ENCODE measurements at places on chromosomes 13 and 19.

GRCh38 chr13:99124794-99125316 lies 75.8 kb upstream of the UBAC2 start:
- DNase-seq: no peak

GRCh38 chr19:3455960-3456601 lies 24.2 kb downstream of the SMIM24 start:
- no peak for DNase-seq

DNA sequence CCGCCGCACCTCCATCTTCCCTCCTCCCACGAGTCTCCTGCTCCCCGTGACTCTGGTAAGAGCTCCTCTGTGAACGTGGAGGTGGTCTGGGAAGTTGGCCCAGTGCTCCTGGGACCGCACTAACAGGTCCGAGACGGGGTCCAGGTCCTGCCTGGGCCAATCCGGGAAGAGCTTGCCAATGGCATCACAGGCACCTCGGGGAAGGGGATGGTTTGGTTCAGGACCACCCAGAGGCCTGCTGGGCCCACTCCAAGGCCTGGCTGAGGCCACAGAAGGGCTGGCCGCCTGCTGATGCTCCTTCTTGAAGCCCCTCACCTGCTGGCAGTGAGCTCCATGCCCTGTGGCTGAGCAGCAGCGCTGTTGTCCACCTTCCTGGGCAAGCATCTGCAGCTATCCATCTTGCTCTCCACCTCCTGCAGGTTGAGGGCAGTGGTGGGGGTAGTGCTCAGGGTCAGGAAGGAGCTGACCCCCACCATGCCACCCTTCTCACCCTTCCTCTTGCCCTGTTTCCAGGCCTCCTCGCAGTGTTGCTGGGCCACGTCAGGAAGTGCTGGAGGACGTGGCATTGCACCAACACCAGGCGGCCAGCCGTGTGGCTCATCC lies 41.2 kb upstream of the TPM4 start:
- no peak for DNase-seq

GRCh38 chr13:29859971-29860370 lies 9.6 kb upstream of the UBL3 start:
- DNase-seq: no peak

- no peak for DNase-seq
Observed at GRCh38 chr13:40484974-40485373, 181.5 kb downstream of the FOXO1 start.

DNA sequence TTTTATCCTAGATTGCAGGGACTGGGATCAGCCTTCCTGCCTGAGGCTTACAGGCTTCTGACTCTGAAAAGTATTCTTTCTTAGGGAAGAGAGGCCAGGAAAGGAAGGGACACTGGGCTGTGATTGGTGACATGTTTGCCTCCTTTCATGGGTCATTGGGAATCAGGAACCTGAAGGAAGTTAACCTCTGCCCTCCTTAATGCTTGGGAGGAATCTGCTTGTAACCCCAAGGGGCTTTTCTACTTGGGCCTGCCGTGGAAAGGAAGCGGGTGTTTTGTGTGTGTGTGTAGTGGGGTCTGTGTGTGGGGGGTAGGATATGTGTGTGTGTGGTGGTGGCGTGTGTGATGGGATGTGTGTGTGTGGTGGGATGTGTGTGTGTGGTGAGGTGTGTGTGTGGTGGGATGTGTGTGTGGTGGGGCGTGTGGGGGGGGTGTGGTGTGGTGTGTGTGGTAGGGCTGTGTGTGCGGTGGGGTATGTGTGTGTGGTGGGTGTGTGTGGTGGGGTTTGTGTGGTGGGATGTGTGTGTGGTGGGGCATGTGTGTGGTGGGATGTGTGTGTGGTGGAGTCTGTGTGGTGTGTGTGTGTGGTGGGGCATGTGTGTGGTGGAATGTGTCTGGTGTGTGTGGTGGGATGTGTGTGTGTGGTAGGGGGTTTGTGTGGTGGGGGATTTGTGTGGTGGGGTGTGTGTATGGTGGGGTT lies 41.3 kb upstream of the NPAS1 start:
- DNase-seq: peak; percentile 59

DNA sequence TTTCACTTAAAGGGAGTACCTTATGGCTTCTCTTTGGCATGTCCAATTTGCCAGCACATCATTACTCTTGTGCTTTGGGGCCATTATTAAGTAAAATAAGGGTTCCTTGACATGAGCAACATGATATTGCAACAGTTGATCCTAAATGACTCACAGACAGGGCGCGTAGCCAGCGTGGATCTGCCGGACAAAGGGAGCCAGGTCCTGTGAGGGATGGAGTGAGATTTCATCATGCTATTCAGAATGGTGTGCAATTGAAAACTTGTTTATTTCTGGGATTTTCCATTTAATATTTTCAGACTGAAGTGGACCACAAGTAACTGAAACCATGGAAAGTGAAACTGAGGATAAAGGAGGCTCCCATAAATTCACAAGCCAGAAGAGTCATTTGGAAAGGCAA lies 48.6 kb upstream of the WASF3 start:
- DNase-seq: peak; percentile 92

GRCh38 chr13:93721483-93721882 lies 494.9 kb downstream of the GPC6 start:
- DNase-seq: no peak

Data from tibial artery (tissue), 4 donors.